ENCODE measurements at places on chromosomes 13 and 19. TPM values are rescaled to one million over a fixed set of nuclear protein-coding genes. Genes with fewer than 3 reads are reported as not detected.

Gene ZNF256
- 4.2 TPM for total RNA-seq

Gene FCAR
- not detected for total RNA-seq

Gene ZNF329
- 14.8 TPM for total RNA-seq

- H3K4me1 ChIP-seq, result no peaks in the 10 kb centered on the region
- no peak overlapping the region for H3K27ac ChIP-seq
- ATAC-seq, result no peak
- no peak overlapping the region for H3K4me3 ChIP-seq
- H3K27me3 ChIP-seq, result peaks cover 62% of the 10 kb centered on the region
Observed at GRCh38 chr19:50943074-50943828, 9.6 kb downstream of the KLK5 start.

GRCh38 chr13:97135883-97136282, 86.2 kb upstream of the MBNL2 start:
- no peak overlapping the region for H3K4me3 ChIP-seq
- H3K27ac ChIP-seq, result no peak overlapping the region
- no peaks in the 10 kb centered on the region for H3K36me3 ChIP-seq

GRCh38 chr19:40466219-40466984, 399 bp upstream of the SPTBN4 start:
- no peak for ATAC-seq
- H3K36me3 ChIP-seq, result peaks cover 5% of the 10 kb centered on the region
- H3K27me3 ChIP-seq, result no peaks in the 10 kb centered on the region
- peaks cover 52% of the 10 kb centered on the region for H3K4me1 ChIP-seq
- H3K4me3 ChIP-seq, result peak overlapping the region; percentile 22
- peak overlapping the region; percentile 88 for H3K27ac ChIP-seq

- H3K27ac ChIP-seq, result no peak within 1 kb of the TSS
- peaks cover 20% of the 10 kb centered on the region for H3K27me3 ChIP-seq
- ATAC-seq, result no peak
- peak within 1 kb of the TSS; percentile 42 for H3K4me3 ChIP-seq
Observed at GRCh38 chr19:45322744-45323281, at the start of gene CKM. CKM (minus strand) TSS chr19:45322875; CDS start chr19:45319713, 3,162 bp downstream.

- no peaks in the 10 kb centered on the region for H3K27me3 ChIP-seq
- no peaks in the 10 kb centered on the region for H3K4me1 ChIP-seq
- H3K4me3 ChIP-seq, result no peak overlapping the region
- no peaks in the 10 kb centered on the region for H3K36me3 ChIP-seq
Observed at GRCh38 chr13:41821238-41821594, 139.7 kb downstream of the VWA8 start.

DNA sequence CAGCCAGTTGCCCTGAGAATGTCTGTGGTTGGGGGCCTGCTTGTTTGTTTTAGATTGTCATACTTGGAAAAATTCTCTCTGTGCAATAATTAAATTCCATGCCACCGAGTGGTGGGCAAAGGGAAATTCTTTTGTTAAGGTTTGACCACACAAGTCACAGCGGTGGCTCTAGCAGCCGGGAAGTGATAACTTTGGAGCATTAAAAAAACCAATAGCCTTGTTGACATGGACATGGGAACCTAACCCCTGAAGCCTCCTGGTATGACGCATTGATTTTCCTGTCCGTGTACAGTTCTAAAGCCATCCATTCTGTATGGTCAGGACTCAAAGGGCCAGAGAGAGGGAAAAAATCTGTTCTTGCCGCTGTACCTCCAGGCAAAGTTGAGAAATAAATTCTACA, 384.9 kb upstream of the ZNF507 start:
- no peak for ATAC-seq
- no peak overlapping the region for H3K4me3 ChIP-seq
- no peak overlapping the region for H3K27ac ChIP-seq
- no peaks in the 10 kb centered on the region for H3K27me3 ChIP-seq
- H3K36me3 ChIP-seq, result no peaks in the 10 kb centered on the region
- no peaks in the 10 kb centered on the region for H3K4me1 ChIP-seq

DNA sequence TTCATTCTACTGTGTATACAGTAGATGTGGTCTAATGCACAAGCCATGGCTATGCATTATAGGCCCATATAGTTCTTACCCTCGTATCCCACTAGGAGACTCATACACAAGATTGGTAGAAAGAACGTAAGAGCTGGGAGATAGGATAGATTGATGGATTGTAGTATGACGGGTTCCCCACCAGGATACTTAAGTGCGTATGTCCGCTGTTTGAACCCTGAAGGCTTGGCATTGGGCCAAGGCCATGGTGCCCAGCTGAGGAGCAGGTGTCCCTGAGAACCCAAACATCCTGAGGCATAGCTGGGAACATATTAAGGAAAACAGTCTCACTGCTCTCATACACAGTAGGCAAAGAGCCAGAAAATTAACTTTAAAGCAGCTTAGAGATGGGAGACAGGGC, 617.5 kb upstream of the KLF12 start:
- no peak overlapping the region for H3K27ac ChIP-seq
- H3K4me3 ChIP-seq, result no peak overlapping the region
- no peaks in the 10 kb centered on the region for H3K36me3 ChIP-seq
- no peak for ATAC-seq

DNA sequence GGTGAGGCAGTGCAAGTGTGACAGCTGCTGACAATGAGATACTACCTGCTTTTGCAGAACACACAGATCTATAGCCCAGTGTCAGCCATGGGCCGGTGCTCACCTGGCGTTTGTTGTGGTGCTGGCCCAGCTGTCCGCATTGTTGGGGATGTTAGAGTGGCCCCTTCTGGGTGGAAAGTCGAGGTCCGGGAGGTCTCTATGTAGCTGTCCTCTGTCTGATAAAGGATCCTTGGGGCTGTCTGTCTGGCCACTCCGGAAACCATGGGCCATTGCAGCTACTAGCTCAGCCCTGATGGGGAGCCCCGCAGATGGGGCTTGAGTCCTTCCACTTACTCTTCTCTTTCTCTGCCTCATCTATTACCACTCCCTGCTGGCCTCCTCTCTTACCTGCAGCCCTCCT, 181.5 kb upstream of the TSHZ3 start:
- no peak overlapping the region for H3K27ac ChIP-seq
- no peaks in the 10 kb centered on the region for H3K4me1 ChIP-seq
- H3K36me3 ChIP-seq, result no peaks in the 10 kb centered on the region

Gene WDR88
- not detected for total RNA-seq

Gene TSSK6
- total RNA-seq, result 1.0 TPM

- peaks cover 100% of the 10 kb centered on the region for H3K27me3 ChIP-seq
- no peak overlapping the region for H3K4me3 ChIP-seq
- no peak for ATAC-seq
- H3K27ac ChIP-seq, result no peak overlapping the region
- peaks cover 43% of the 10 kb centered on the region for H3K4me1 ChIP-seq
- no peaks in the 10 kb centered on the region for H3K36me3 ChIP-seq
Observed at GRCh38 chr13:112071723-112072533, 5.0 kb downstream of the SOX1 start.

DNA sequence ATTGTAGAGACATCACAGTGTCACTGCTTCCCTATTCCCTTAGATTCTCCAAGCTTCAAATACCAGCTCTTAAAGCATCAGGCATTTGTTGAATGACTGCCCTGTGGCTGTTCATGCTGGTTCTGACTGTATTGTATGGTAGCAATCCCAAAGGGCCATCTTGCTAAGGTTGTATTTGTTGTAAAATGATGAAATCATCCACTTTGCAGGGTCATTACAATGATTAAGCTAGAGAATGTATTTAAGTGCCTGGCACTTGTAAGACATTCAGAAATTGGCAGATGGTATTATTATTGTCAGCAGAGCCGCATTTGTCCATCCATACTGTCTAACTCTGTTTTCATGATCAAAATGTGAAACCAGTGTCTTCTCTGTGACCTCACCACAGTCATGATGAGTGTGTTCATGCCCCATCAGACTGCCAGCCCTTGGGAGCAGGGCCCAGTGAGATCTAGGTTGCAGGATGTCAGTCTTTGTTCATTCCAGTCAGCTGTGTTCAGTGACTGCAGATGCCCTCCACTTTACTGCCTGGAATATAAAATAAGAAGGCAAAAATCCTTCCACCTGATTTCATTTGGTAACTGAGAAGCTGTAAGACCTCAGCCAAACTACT, 86.1 kb downstream of the DHRS12 start:
- H3K27me3 ChIP-seq, result no peaks in the 10 kb centered on the region
- H3K4me3 ChIP-seq, result no peak overlapping the region
- peaks cover 12% of the 10 kb centered on the region for H3K4me1 ChIP-seq
- H3K27ac ChIP-seq, result no peak overlapping the region
- no peak for ATAC-seq

- peak overlapping the region; percentile 99 for H3K27ac ChIP-seq
- H3K36me3 ChIP-seq, result no peaks in the 10 kb centered on the region
- no peaks in the 10 kb centered on the region for H3K27me3 ChIP-seq
- no peak overlapping the region for H3K4me3 ChIP-seq
Observed at GRCh38 chr19:14114854-14115253, 2.7 kb downstream of the PRKACA start.

GRCh38 chr13:111066544-111066943, 48.6 kb upstream of the ARHGEF7 start:
- peak overlapping the region; percentile 31 for H3K27ac ChIP-seq
- peaks cover 27% of the 10 kb centered on the region for H3K27me3 ChIP-seq
- no peaks in the 10 kb centered on the region for H3K36me3 ChIP-seq
- no peak for ATAC-seq

DNA sequence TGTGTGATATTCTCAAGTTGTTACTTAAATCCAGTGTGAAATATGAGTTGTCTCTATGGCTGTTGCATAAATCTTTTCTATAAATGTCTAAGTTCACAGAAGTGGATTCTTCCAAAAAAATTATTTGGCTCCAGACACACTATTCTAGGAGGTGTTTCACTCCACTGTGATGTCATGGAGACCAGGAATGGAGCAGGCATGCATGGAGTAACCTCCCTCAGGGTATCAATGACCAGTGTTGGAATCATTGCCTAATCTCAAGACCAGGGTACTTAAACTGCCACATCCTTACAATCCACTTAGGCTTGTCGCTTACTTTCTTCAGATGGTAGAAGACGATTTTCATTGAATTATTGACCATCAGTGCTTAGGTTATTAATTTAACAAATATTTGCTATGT, 55.4 kb downstream of the LRRC63 start:
- no peak for ATAC-seq
- no peak overlapping the region for H3K27ac ChIP-seq
- H3K4me3 ChIP-seq, result no peak overlapping the region
- no peaks in the 10 kb centered on the region for H3K4me1 ChIP-seq
- no peaks in the 10 kb centered on the region for H3K36me3 ChIP-seq

- H3K4me1 ChIP-seq, result peaks cover 10% of the 10 kb centered on the region
- no peaks in the 10 kb centered on the region for H3K36me3 ChIP-seq
- no peak for ATAC-seq
- no peaks in the 10 kb centered on the region for H3K27me3 ChIP-seq
- H3K4me3 ChIP-seq, result no peak overlapping the region
Observed at GRCh38 chr19:44850641-44851109, 4.6 kb downstream of the NECTIN2 start.

- no peak overlapping the region for H3K4me3 ChIP-seq
- peaks cover 47% of the 10 kb centered on the region for H3K36me3 ChIP-seq
- H3K27ac ChIP-seq, result no peak overlapping the region
- H3K27me3 ChIP-seq, result no peaks in the 10 kb centered on the region
- H3K4me1 ChIP-seq, result no peaks in the 10 kb centered on the region
- ATAC-seq, result no peak
Observed at GRCh38 chr19:49109569-49110233, 4.5 kb upstream of the LIN7B start.

- H3K27me3 ChIP-seq, result no peaks in the 10 kb centered on the region
- peak; percentile 66 for ATAC-seq
- H3K4me3 ChIP-seq, result peak overlapping the region; percentile 90
- H3K4me1 ChIP-seq, result no peaks in the 10 kb centered on the region
Observed at GRCh38 chr13:74135326-74136083, 1.3 kb upstream of the KLF12 start.

- no peak overlapping the region for H3K4me3 ChIP-seq
- H3K27ac ChIP-seq, result no peak overlapping the region
- no peaks in the 10 kb centered on the region for H3K4me1 ChIP-seq
- H3K36me3 ChIP-seq, result no peaks in the 10 kb centered on the region
Observed at GRCh38 chr19:30854661-30855060, 482.5 kb downstream of the ZNF536 start.

- H3K4me1 ChIP-seq, result peaks cover 7% of the 10 kb centered on the region
- H3K4me3 ChIP-seq, result no peak overlapping the region
- no peak for ATAC-seq
- H3K27ac ChIP-seq, result no peak overlapping the region
Observed at GRCh38 chr19:10713317-10713716, 4.6 kb upstream of the DNM2 start.

GRCh38 chr19:1690699-1691307, 38.4 kb upstream of the TCF3 start:
- no peak overlapping the region for H3K27ac ChIP-seq
- H3K4me1 ChIP-seq, result no peaks in the 10 kb centered on the region
- H3K4me3 ChIP-seq, result no peak overlapping the region
- no peak for ATAC-seq
- H3K27me3 ChIP-seq, result peaks cover 90% of the 10 kb centered on the region
- no peaks in the 10 kb centered on the region for H3K36me3 ChIP-seq

Gene EID2
- 17.3 TPM for total RNA-seq

Gene NCR1
- total RNA-seq, result not detected

GRCh38 chr19:51904331-51905165, at the start of gene ZNF649:
ZNF649 (minus strand) TSS chr19:51905017; CDS start chr19:51900107, 4,910 bp downstream.
- peaks cover 16% of the 10 kb centered on the region for H3K4me1 ChIP-seq
- H3K4me3 ChIP-seq, result peak within 1 kb of the TSS; percentile 61
- H3K27ac ChIP-seq, result peak within 1 kb of the TSS; percentile 83
- H3K36me3 ChIP-seq, result no peaks in the 10 kb centered on the region
- peak; percentile 93 for ATAC-seq

DNA sequence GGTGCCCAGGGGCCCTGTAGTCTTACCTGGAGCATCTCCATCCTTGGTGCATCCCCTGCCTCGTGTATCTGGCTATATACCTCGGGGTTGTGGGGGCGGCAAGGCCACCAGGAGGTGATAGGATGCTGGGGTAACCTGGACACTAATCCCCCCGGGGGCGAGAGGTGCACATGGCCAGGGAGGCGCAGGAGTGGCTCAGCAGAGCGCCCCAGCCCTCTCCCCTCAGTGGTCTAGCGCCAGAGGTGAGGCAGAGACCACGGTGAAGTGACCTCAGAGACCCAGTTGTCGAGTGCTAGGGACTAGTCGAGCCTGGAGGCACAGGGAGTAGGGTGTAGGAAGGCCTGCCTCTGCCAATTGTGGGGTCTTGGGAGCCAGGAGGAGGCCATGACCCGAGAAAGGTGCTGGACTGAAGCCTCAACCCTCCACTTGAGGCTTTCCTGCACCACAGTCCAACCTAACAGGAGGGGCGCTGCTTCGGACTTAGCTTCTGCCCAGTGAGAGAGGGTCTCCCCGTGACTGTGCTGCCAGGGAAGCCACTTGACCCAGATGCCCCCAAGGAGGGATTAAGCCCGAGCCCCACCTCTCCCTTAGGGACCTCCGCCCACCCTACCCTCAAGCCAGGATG, at the start of gene LHB:
Gene LHB, minus strand, starts transcription at position 51 of the 625 bp plus-strand sequence. Its CDS starts 10 bp downstream, at position 41.
- H3K27ac ChIP-seq, result peak within 1 kb of the TSS; percentile 27
- H3K27me3 ChIP-seq, result peaks cover 49% of the 10 kb centered on the region
- ATAC-seq, result no peak

GRCh38 chr13:108345016-108345415, 75.5 kb downstream of the TNFSF13B start:
- no peaks in the 10 kb centered on the region for H3K36me3 ChIP-seq
- no peaks in the 10 kb centered on the region for H3K4me1 ChIP-seq
- no peak overlapping the region for H3K4me3 ChIP-seq

Gene PDX1
- total RNA-seq, result not detected

Gene FFAR3
- total RNA-seq, result not detected

Gene C19orf67
- not detected for total RNA-seq

- no peak for ATAC-seq
- peaks cover 6% of the 10 kb centered on the region for H3K4me1 ChIP-seq
- H3K36me3 ChIP-seq, result no peaks in the 10 kb centered on the region
- H3K27ac ChIP-seq, result no peak overlapping the region
- peaks cover 82% of the 10 kb centered on the region for H3K27me3 ChIP-seq
Observed at GRCh38 chr19:5417495-5418436, 37.5 kb upstream of the ZNRF4 start.
